Activated T-helper 2 cell treated with anti-CD3 and anti-CD28 coated beads, Interferon-gamma antibody, Interleukin-2, Interleukin-4, amounts not matched to agents 10 μg/mL and 5 μg/mL and 100 μg/mL, durations not matched to agents 14 hours and 24 hours and 36 hours (primary cell): ENCODE measurements at places on chromosomes 5 and 9. TPM values are rescaled to one million over a fixed set of nuclear protein-coding genes. Genes with fewer than 3 reads are reported as not detected.

The GFM2 gene
- 32.9 and 34.6 TPM in 2 replicates for total RNA-seq

The SNCAIP gene
- total RNA-seq, result not detected in 2 replicates

The ANAPC2 gene
- total RNA-seq, result 52.3 and 58.5 TPM in 2 replicates

The MLANA gene
- not detected in 2 replicates for total RNA-seq

The CER1 gene
- total RNA-seq, result not detected in 2 replicates

The DCTN3 gene
- 57.8 and 65.5 TPM in 2 replicates for total RNA-seq

The INSL6 gene
- total RNA-seq, result not detected in 2 replicates

The PLCXD3 gene
- not detected in 2 replicates for total RNA-seq
